ENCODE measurements at places on chromosomes 6 and 20. TPM values are rescaled to one million over a fixed set of nuclear protein-coding genes. Genes with fewer than 3 reads are reported as not detected.

The DDO gene
- not detected for total RNA-seq

- no peak overlapping the region for H3K27ac ChIP-seq
- no peak for DNase-seq
- H3K36me3 ChIP-seq: peaks cover 65% of the 10 kb centered on the region
- no peaks in the 10 kb centered on the region for H3K4me1 ChIP-seq
- no peaks in the 10 kb centered on the region for H3K27me3 ChIP-seq
These were observed 96.8 kb downstream of the SCAF8 start for GRCh38 chr6:154829970-154830369.

DNA sequence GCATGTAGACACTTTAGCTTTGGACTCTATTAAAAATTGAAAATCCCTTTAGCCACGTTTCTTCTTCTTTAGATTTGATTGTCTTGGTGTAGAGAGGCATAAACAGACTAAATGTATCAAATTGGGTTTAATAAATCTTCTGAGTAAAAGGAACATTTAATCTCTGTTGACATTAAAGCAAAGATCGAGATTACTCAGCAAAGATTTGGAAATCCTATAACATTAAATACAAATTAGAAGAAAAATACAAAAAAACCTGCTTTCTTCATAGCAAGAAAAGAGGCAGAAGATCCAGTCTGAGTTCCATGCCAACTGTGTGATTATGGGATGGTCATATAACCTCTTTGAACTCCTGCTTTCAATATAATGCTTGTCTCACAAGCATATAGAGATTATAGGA lies 172.3 kb downstream of the GJA1 start:
- H3K4me1 ChIP-seq: no peaks in the 10 kb centered on the region
- no peaks in the 10 kb centered on the region for H3K36me3 ChIP-seq
- H3K27me3 ChIP-seq: no peaks in the 10 kb centered on the region
- no peak overlapping the region for H3K27ac ChIP-seq
- no peak for DNase-seq

- H3K4me3 ChIP-seq: no peak overlapping the region
- H3K36me3 ChIP-seq: no peaks in the 10 kb centered on the region
- H3K4me1 ChIP-seq: no peaks in the 10 kb centered on the region
- DNase-seq: no peak
- H3K27ac ChIP-seq: no peak overlapping the region
These were observed 309.0 kb upstream of the CHD6 start for GRCh38 chr20:41927189-41927588.

The RNF182 gene
- not detected for total RNA-seq

- no peak overlapping the region for H3K4me3 ChIP-seq
- no peaks in the 10 kb centered on the region for H3K4me1 ChIP-seq
- no peak overlapping the region for H3K27ac ChIP-seq
- no peak for DNase-seq
These were observed 120.2 kb upstream of the RAB32 start for GRCh38 chr6:146423452-146423851.

DNA sequence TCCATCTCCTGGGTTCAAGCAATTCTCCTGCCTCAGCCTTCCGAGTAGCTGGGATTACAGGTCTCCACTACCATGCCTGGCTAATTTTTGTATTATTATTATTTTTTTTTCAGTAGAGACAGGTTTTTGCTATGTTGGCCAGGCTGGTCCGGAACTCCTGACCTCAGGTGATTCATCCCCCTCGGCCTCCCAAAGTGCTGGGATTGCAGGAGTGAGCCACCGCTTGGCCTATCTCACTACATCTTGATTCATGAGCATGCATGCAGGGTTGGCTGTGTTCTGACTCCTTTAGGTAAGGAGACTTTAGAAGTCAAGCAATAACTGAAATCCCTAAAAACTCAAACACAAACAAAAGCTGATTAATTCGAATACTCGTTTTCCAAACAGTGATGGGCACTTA lies 80.9 kb downstream of the GJA1 start:
- H3K27me3 ChIP-seq: no peaks in the 10 kb centered on the region
- H3K27ac ChIP-seq: no peak overlapping the region
- H3K36me3 ChIP-seq: no peaks in the 10 kb centered on the region
- no peak for DNase-seq
- no peaks in the 10 kb centered on the region for H3K4me1 ChIP-seq

DNA sequence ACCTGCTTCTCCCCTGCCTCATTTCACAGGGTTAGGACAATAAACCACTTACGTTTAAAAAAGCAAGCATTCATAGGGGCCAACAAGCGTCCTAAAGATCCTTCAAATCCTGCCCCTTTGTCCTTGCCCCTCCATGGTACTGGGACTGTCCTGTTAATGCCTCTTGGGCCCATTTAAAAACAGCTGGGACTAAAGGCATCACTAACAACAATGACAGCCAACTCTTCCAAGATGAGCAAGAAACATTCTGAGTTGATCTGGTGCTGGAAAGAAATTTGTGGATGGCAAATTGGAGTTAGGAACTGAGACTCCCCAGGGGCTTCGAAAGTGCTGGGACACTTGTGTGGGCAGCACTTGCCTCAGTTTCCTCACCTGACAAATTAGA lies 93.4 kb downstream of the ZMYND8 start:
- no peaks in the 10 kb centered on the region for H3K27me3 ChIP-seq
- H3K4me3 ChIP-seq: no peak overlapping the region
- H3K4me1 ChIP-seq: peaks cover 50% of the 10 kb centered on the region

DNA sequence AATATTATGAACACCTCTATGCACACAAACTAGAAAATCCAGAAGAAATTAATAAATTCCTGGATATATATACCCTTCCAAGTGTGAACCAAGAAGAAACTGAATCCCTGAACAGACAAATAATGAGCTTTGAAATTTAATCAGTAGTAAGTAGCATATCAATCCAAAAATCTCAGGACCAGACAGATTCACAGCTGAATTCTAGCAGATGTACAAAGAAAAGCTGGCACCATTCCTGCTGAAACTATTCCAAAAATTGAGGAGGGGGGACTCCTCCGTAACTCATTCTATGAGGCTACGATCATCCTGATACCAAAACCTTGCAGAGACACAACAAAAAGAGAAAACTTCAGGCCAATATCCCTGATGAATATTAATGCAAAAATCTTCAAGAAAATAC lies 67.0 kb upstream of the PDE7B start:
- no peaks in the 10 kb centered on the region for H3K4me1 ChIP-seq

DNA sequence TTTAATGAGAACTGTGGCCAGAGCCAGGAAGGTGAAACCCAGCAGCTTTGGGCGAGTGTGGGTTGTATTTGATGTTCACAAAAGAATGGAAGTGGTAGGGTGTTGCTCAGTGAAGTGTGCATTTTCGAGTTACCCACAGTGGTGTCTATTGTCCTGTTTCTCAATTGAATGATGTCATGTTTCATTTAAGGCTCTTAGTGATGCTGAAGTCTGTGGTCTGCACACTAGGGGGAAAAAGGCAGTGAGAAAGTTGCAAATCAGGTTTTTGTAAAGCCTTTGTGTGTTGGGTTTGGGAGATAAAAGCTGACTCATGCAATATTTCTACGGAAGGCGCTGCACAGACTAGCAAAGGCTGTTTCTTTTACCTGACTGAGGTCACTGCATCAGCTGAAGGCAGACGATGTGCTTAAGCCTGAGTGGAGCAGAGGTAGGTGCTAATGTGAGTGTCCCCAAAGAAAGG lies 121.1 kb downstream of the PLEKHG1 start:
- peak overlapping the region; percentile 56 for H3K27ac ChIP-seq
- H3K4me1 ChIP-seq: peaks cover 43% of the 10 kb centered on the region
- no peak overlapping the region for H3K4me3 ChIP-seq
- DNase-seq: peak; percentile 77
- no peaks in the 10 kb centered on the region for H3K27me3 ChIP-seq

- H3K27me3 ChIP-seq: no peaks in the 10 kb centered on the region
- no peaks in the 10 kb centered on the region for H3K36me3 ChIP-seq
- no peak overlapping the region for H3K4me3 ChIP-seq
- DNase-seq: no peak
These were observed 24.4 kb downstream of the PLCB1 start for GRCh38 chr20:8156235-8157079.

GRCh38 chr6:1244941-1245340 lies 67.0 kb upstream of the FOXQ1 start:
- no peak overlapping the region for H3K4me3 ChIP-seq
- H3K27ac ChIP-seq: no peak overlapping the region
- no peak for DNase-seq

DNA sequence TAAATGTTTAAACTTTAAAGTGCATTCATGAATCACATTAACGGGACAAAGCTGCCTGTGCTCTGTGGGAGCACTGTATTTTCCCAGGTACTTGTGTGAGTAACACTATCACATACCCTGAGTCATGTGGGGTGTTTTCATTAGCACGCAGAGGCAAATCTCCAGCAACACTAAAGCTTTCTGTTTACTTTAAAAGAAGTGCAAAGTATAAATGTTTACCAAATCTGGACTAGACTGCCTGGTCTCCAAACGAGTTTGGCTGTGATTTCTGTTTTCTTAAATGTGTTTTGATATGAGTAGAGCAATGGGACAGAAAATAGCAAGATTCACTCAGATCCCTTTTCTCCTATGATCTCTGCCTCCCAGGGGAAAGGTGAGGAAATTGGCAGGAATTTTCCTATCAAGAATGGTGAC lies 28.8 kb upstream of the RIPPLY2 start:
- H3K36me3 ChIP-seq: no peaks in the 10 kb centered on the region
- no peak overlapping the region for H3K4me3 ChIP-seq
- H3K27ac ChIP-seq: no peak overlapping the region
- H3K27me3 ChIP-seq: no peaks in the 10 kb centered on the region

The DOK5 gene
- total RNA-seq: not detected

DNA sequence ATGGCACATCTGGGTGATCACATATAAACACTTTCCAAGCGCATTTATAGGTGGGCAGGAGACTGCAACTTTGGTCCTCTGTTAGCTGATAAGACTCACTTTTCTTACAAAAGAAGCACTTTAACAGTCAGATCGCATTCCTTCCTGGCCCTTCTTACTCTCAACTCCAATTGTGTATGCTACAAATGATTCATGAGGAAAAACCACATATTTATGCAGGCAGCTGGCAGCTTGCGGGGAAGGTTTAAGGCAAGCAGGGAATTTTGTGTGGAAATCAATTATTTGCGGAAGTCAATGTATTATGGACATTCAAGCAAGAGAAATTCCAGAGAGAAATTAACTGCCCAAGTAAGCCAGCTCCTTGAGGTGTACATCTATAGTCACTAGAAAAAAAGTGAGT lies 194.0 kb downstream of the PKHD1 start:
- no peaks in the 10 kb centered on the region for H3K4me1 ChIP-seq
- H3K36me3 ChIP-seq: no peaks in the 10 kb centered on the region
- H3K4me3 ChIP-seq: no peak overlapping the region
- no peak overlapping the region for H3K27ac ChIP-seq
- H3K27me3 ChIP-seq: no peaks in the 10 kb centered on the region

The BPIFA1 gene
- total RNA-seq: not detected

The USP49 gene
- total RNA-seq: 9.9 TPM

The ABHD16B gene
- not detected for total RNA-seq

The NKX2-2 gene
- not detected for total RNA-seq

DNA sequence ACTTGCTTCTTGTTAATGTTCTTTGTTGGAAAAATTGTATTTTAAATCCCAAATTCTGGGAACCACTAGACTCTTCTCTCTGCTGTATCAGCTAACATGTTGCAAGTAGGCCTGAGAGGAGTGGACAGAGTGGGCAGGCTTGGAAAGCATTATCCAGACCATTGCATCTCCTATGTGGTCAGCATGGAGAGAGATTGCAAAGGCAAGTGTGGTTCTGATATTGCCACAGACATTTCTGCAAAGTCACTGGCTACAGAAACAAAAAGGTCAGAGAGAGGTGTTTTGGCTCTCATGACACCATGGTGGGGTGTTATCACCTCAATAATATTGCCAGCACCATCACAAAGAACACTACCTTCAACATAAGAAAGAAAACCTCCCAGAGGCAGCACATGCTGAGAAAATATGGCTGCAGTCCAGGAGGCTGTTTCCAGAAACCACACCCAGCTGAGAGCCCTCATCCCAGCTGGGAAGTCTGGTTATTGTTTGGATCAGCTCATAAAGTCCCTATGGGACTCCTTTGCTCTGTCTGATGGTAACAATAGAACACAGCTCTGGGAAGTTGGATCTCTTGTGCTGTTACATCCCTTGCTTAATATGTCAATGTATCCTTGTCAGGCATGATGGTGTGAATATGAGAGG lies 78.2 kb upstream of the TBX18 start:
- H3K27ac ChIP-seq: no peak overlapping the region
- DNase-seq: no peak
- no peaks in the 10 kb centered on the region for H3K27me3 ChIP-seq
- H3K4me1 ChIP-seq: no peaks in the 10 kb centered on the region
- H3K36me3 ChIP-seq: no peaks in the 10 kb centered on the region
- no peak overlapping the region for H3K4me3 ChIP-seq

The SGK2 gene
- total RNA-seq: 1.7 TPM

The ZSCAN23 gene
- total RNA-seq: 0.78 TPM

DNA sequence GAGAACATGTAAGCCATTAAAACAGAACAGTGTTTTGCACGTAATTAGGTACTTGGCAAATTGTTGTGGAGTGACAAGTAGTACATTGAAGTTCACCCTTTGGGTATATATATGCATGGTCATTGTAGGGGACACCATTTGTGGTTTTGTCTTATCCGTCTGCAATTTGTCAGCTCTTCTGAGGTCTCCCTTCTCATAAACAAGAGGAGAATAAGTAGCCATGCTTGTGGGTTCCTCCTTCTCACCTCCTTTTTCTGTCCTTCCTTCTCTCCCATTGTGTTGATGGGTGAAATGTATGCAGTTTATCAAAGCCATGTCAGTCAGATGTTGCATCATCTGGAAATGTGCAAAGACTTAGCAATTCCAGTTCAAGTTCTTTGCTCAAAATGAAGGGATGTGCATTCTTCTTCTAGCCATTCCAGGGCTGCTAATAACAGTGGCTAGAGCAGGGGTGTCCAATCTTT lies 70.9 kb downstream of the QKI start:
- H3K36me3 ChIP-seq: no peaks in the 10 kb centered on the region
- no peaks in the 10 kb centered on the region for H3K4me1 ChIP-seq
- DNase-seq: no peak
- no peak overlapping the region for H3K27ac ChIP-seq

The BMP2 gene
- not detected for total RNA-seq

DNA sequence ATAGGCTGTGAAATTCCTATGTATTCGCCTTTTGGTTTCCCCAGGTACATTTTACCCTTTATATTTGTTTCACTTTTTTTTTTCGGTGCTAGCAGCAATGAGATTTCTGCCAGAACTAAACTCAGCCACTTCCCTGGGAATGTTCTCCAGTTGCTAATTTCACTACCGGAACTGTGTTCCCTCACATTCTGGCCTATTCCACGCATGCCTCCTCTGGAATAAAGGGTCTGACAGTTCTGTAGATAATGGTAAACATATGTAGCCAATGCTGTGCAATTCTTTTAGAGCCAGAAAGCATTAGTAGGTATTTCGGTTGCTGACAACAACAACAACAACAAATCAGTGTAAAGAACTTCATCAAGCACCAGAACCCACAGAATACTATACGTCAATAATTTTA lies 96.1 kb upstream of the TBX18 start:
- no peaks in the 10 kb centered on the region for H3K4me1 ChIP-seq
- DNase-seq: no peak
- H3K36me3 ChIP-seq: no peaks in the 10 kb centered on the region

All from B cell (primary cell).